ENCODE measurements at places on chromosomes 11 and 22. TPM values are rescaled to one million over a fixed set of nuclear protein-coding genes. Genes with fewer than 3 reads are reported as not detected.

GRCh38 chr11:45663486-45664375 lies 1.7 kb downstream of the CHST1 start:
- DNase-seq, result no peak

DNA sequence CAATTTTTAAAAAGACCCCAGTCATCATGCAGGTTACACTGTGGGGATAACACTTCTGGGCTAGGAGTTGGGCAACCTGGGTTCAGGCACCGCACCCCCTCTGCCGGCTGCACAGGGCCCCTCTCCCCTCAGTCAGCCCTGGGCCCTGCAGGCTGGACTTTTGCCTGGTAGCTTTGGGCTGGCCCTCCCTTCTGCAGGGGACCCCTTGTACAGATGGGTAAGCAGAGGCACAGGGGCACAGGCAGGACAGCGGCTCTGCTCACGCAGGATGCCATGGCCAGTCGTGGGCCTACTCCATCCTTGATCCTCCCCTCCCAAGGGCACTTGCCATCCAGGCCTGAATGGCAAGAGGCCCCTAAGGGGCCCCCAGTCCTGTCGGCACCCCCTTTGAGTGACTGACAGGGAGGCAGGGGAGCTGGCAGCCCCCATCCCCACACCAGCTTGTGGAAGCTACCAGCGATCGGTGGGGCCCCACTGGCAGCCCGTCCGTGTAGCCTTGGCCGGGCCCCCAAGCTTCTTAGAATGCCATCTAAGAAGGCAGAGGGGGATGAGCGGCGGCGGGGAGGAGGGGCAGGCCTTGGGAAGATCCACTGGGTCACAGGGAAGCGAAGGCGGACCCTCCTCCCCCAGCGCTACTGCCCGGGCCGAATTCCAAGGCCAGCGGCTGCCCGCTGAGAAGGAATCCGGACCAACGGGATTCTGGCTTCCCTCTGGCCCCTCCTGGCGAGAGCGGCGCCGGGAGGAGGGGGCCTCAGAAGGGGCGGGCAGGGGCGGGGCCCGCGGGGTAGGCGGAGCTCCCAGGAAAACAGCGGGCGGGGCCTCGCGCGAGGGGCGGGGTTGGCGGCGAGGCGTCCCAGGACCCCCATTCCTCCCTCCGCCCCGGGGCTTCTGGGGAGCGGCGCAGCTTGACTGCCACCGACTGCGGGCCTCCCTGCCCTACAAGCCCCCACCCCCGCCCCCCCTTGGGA lies 6.8 kb upstream of the CHKA start:
- DNase-seq, result peak; percentile 11

- DNase-seq, result no peak
Measured at GRCh38 chr11:124748481-124749343, 3.3 kb downstream of the VSIG2 start.

- no peak for DNase-seq
Measured at GRCh38 chr22:30910358-30910757, 58.2 kb downstream of the MORC2 start.

Gene SSTR3
- polyA plus RNA-seq, result 4.2 TPM

Gene CDC42EP1
- polyA plus RNA-seq, result not detected
